Nephron progenitor cell (in vitro differentiated cells): ENCODE measurements at places on chromosomes 5 and 9.

DNA sequence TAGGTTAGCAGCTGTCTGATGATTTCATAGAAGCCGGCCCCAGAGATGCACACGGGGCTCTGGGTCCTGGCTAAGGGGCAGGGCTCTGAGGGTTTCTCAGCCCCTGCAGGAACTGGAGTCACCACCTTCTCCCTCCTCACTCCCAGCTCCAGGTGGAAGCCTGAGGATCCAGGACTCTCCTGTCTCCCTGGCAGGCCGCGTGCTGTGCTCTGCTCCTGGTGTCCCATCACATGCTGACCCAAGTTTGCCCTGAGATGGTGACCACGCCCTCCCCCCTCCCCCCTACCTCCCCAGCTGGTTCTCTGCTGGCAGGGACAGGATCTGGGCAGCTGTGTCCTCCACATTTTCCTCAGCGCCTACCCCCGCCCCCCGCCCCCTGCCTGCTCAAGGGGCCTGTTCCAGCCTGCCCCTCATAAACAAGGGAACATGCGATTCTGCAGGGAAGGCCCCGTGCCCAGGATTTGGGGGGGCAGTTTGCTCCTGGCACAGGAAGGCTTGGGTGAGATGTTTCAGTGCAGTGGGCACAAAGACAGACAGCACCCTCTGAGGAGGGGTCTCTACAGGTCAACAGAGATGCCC is 87.4 kb downstream of the PSD2 start:
- H3K27me3 ChIP-seq, result peaks cover 22% of the 10 kb centered on the region
- H3K27ac ChIP-seq, result no peak overlapping the region
- H3K36me3 ChIP-seq, result no peaks in the 10 kb centered on the region
- no peak for DNase-seq

DNA sequence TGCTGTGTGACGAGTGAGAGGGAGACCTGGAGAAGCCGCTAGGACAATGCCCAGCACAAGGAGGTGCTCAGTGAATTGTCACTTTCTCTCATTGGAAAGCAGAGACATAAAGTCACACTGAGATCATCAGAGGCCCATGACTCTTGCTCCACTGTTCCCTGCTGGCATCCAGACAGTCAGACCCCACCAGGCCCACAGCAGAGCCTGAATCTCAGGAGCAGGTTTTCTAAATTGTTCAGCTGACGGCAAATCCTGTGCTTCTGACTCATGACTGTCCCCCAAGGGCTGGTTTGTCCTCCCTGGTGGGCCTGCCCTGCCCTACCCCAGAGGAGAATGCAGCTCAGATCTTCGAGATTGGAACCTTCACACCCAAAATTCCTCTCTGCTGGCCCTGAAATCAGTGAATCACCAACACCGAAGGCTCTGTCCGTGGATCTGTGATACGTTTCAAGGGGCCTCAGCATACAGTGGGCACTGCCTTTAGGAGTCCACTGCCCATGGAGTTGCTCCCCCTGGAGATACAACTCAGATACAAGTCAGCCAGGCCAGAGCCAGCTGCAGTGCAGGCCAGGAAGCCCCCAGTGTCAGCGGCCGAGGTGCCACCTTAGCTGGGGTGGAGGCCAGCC is 2.7 kb downstream of the PTGES start:
- H3K4me1 ChIP-seq, result peaks cover 25% of the 10 kb centered on the region
- no peak for DNase-seq
- no peak overlapping the region for H3K4me3 ChIP-seq
- H3K27me3 ChIP-seq, result peaks cover 9% of the 10 kb centered on the region
- no peaks in the 10 kb centered on the region for H3K36me3 ChIP-seq

GRCh38 chr5:135599421-135600151 is 20.8 kb upstream of the CXCL14 start:
- no peaks in the 10 kb centered on the region for H3K36me3 ChIP-seq
- no peak overlapping the region for H3K27ac ChIP-seq

GRCh38 chr9:69874301-69875060 is 53.9 kb downstream of the CFAP95 start:
- H3K4me3 ChIP-seq, result no peak overlapping the region
- no peak overlapping the region for H3K27ac ChIP-seq
- H3K27me3 ChIP-seq, result peaks cover 7% of the 10 kb centered on the region
- no peak for DNase-seq

GRCh38 chr5:119318256-119318894 is 37.4 kb upstream of the TNFAIP8 start:
- no peaks in the 10 kb centered on the region for H3K27me3 ChIP-seq
- peaks cover 42% of the 10 kb centered on the region for H3K4me1 ChIP-seq
- no peak overlapping the region for H3K27ac ChIP-seq
- H3K4me3 ChIP-seq, result peak overlapping the region; percentile 23
- no peak for DNase-seq

DNA sequence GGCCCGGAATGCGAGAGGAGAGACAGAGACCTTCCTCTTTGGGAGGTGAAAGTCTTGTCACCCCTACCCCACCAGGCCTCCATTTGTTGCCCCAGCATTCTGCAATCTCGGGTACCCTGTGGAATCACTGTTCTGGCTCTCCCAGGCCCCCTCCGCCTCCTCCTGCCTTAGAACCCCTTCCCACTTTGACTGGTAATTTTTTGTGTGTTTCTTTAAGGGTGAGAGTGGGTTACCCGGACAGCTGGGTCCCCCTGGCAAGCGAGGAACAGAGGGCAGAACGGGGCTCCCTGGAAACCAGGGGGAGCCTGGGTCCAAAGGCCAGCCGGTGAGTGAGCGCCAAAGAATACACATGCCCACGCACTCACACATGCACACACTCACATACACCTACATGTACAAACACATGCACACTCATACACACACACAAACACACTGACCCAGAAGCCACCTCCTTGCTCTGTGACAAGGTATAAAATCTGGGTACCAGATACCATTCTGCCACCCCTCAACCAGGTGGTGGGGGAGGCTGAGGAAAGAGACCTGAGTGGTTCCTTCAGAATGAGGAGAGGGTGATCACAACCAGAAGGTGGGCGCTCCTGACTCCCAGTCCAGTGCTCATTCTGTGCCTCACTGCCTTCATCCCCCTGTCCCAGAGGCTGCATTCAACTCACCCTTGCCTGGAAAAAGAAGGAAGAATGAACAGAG is 30.9 kb upstream of the ORM1 start:
- H3K36me3 ChIP-seq, result peaks cover 55% of the 10 kb centered on the region
- peaks cover 22% of the 10 kb centered on the region for H3K4me1 ChIP-seq
- no peak for DNase-seq
- no peak overlapping the region for H3K4me3 ChIP-seq

DNA sequence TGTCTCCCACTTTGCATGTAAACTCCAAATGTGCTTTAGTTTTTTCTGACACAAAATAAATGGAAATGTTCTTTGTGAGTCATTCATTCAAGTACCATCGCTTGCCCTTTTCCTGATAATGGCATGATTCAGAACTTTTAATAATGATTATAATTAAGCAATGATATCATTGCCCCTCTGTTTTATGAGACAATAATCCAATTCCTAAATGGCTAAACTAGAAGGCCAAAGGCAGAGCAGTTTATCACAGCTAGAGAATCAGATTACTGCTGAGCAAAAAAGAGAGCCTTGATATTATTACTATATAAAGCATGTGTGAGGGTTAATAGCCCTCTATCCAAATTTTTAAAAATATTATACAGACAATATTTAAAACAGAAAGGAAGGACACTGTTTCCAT is 484.2 kb upstream of the PTPRD start:
- no peak for DNase-seq
- H3K4me1 ChIP-seq, result no peaks in the 10 kb centered on the region
- H3K36me3 ChIP-seq, result no peaks in the 10 kb centered on the region

GRCh38 chr5:137144656-137145055 is 354.5 kb downstream of the SPOCK1 start:
- no peak for DNase-seq
- H3K36me3 ChIP-seq, result no peaks in the 10 kb centered on the region
- peak overlapping the region; percentile 92 for H3K27ac ChIP-seq
- peak overlapping the region; percentile 48 for H3K4me3 ChIP-seq

GRCh38 chr9:129752900-129753729 is at the start of gene PTGES:
Gene PTGES, minus strand, starts transcription at chr9:129753042. Its CDS starts 30 bp downstream, at chr9:129753012.
- H3K27me3 ChIP-seq, result peaks cover 14% of the 10 kb centered on the region
- peaks cover 44% of the 10 kb centered on the region for H3K4me1 ChIP-seq
- H3K4me3 ChIP-seq, result peak within 1 kb of the TSS; percentile 72
- H3K36me3 ChIP-seq, result no peaks in the 10 kb centered on the region
- no peak within 1 kb of the TSS for H3K27ac ChIP-seq

- H3K27me3 ChIP-seq, result peaks cover 4% of the 10 kb centered on the region
- peaks cover 20% of the 10 kb centered on the region for H3K4me1 ChIP-seq
- H3K36me3 ChIP-seq, result no peaks in the 10 kb centered on the region
- H3K27ac ChIP-seq, result no peak overlapping the region
- H3K4me3 ChIP-seq, result no peak overlapping the region
These were observed 55.1 kb downstream of the RETREG1 start for GRCh38 chr5:16561660-16562059.

- H3K4me3 ChIP-seq, result no peak overlapping the region
- peaks cover 8% of the 10 kb centered on the region for H3K27me3 ChIP-seq
- no peak overlapping the region for H3K27ac ChIP-seq
- H3K4me1 ChIP-seq, result peaks cover 20% of the 10 kb centered on the region
These were observed 56.7 kb downstream of the HSPA4 start for GRCh38 chr5:133108481-133108921.

DNA sequence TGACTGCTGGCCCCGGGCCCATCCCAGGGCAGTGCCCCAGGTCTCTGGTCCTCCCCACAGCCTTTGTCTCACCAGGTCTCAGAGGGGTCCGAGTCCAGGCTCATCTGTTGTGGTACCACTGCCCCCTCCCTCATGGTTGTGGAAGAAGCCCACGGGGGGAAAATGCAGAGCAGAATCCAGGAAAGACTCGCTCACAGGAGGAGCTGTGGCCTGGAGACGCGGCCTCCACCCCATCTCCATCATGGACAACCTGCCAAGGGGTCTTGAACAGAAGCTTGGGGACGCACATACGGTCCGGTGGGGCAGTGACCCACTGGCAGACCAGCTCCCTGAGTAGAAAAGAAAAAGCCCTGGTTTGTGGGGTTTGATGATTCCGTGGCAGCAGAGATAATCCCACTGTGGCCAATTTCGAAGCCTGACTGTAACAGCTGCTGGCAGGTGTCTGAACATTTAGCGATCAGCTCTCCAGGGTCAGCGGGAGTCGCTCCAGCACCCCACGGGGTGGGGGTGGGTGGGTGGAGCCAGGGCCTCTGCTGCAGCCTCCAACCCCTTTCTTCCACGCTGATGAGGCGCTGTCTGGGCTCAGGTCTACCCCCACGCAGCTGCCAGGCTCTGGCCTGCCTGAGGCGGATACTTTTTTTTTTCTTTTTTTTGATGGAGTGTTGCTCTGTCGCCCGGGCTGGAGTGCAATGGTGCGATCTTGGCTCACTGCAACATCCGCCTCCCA is 1.9 kb upstream of the GRIN1 start:
- no peak for DNase-seq
- no peak overlapping the region for H3K27ac ChIP-seq
- H3K4me3 ChIP-seq, result no peak overlapping the region
- H3K4me1 ChIP-seq, result no peaks in the 10 kb centered on the region

DNA sequence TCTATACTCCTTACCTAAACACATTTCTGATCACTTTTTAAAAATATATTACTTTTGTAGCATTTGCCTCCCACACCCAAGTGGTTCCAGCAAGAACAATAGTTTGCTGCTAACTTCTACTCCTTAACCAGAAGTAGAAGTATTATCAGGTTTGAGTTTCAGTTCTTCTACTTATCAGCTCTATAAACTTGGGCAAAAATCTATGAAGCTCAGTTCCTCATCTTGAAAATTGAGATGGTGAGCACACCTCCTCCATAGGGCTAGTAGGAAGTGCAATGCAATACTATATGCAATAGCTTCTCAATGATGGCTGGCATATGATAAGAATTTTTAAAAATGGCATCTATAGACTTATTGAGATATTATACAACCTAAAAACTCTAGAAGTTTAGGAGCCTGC is 283.7 kb downstream of the TLR4 start:
- peaks cover 10% of the 10 kb centered on the region for H3K27me3 ChIP-seq
- H3K36me3 ChIP-seq, result no peaks in the 10 kb centered on the region
- no peak overlapping the region for H3K4me3 ChIP-seq
- DNase-seq, result no peak
- no peak overlapping the region for H3K27ac ChIP-seq

DNA sequence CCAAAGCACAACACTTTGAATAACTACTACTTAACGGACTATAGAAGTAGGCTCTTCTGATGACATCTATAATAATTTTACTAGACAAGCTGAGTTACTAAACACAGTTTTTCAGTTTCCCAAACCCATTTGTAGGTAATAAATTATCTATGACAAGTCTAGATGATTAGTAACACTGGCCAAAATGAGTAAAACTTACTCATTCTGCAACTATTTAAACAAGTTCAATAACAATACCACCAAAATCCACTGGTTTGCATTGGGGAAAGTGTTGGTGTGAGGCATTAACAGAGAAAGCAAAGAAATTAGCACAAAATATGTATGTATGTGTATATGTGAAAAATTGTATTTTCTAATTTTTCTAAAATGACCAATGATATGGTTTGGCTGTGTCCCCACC is 119.3 kb downstream of the NR2F1-AS1 start:
- H3K27ac ChIP-seq, result no peak overlapping the region
- no peak for DNase-seq
- no peaks in the 10 kb centered on the region for H3K27me3 ChIP-seq
- peaks cover 86% of the 10 kb centered on the region for H3K36me3 ChIP-seq
- H3K4me3 ChIP-seq, result no peak overlapping the region

DNA sequence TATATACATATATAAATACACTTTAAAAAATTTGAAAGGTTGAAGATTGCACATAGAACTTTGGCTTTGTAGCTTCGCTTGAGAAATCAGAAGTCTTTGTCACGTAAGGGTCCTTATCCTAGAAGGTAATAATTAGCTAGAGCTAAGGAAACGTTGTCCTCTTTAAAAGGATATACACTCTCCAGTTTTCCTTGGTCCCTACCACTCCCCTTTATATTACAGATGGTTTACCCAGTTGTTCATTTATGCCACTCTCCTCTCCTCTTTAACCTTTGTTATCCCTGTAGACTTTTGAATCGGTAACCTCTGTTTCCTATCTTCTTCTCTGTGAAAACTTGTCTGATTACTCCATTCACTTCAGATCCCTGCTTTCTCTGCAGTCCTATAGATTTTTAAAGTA is 1101.0 kb upstream of the SEMA6A start:
- H3K4me3 ChIP-seq, result no peak overlapping the region
- H3K4me1 ChIP-seq, result no peaks in the 10 kb centered on the region
- H3K36me3 ChIP-seq, result no peaks in the 10 kb centered on the region
- no peak for DNase-seq
- H3K27me3 ChIP-seq, result peaks cover 3% of the 10 kb centered on the region
- no peak overlapping the region for H3K27ac ChIP-seq
